ENCODE measurements at places on chromosomes 5 and 9.

- DNase-seq = no peak
Observed at GRCh38 chr9:27400334-27400880, 103.5 kb upstream of the EQTN start.

- no peak for DNase-seq
Observed at GRCh38 chr5:130141659-130142320, 237.5 kb downstream of the CHSY3 start.

DNA sequence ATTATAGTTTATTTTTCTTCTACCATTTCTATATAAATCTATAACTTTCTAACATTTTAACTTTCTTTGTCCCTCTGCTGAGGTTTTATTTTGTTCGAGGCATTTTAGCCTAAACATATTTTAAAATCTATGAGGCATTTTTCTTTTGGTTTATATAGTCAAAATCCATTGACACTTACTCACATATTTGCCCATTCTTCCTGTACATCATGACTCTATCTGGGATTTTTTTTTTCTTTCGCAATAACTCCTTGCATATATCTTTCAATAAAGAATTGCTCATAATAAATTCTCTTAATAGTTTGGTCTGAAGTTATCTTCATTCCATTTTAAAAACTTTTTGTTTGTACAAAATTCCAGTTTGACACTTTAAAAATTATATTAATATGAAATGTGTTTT lies 632.3 kb downstream of the TLE4 start:
- no peak for DNase-seq

- DNase-seq = no peak
Observed at GRCh38 chr5:102959055-102959454, 160.9 kb downstream of the GIN1 start.

GRCh38 chr9:132644251-132644650 lies 25.5 kb downstream of the DDX31 start:
- no peak for DNase-seq

GRCh38 chr9:130423272-130423671 lies 21.5 kb upstream of the ASS1 start:
- DNase-seq = no peak

GRCh38 chr5:32331217-32331934 lies 18.6 kb upstream of the MTMR12 start:
- peak; percentile 86 for DNase-seq

DNA sequence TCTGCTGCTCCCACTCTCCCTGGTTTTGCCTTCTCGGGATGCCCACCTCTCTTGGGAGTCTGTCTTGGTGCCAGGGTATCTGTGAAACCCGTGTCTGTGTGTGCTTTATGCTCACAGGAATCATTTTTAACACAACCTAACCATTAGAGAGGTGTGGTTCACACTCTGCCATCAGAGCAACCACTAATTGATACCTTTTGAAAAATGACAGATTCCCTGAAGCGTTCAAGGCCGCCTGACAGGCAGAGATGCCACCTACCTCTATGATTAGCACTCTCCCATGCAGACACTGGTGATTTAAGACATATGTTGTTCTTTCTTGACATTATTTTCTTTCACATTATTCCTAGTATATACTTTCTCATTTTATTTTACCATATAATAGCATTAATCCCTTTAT lies 207.3 kb upstream of the SGCD start:
- DNase-seq = no peak

DNA sequence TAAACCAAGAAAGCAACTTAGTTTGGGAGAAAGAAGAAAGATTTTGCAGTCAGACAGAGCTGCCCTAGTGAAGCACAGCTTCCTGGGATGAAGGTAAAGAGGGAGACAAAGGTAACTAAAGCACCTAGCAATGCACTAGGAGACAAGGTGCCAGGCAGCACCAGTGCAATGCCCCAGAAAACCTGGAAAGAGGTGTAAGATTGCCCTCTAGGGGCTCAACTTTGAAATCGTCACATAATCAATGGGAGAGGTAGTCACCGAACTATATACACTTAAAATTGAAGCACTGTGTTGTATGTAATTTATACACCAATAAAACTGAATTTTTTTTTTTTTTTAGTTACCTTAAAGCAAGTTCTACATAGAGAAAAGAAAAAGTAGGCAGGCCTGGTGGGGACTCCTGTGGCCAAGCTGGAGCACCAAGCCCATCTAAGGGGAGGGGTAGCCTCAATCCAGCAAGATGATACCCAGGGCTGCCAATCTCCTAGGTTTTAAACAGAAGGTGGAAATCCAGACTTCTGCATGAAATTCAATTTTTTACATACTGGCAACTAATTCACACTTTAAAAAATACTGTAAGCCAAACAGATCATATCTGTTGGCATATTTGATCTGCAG lies 48.2 kb downstream of the CDK5RAP2 start:
- DNase-seq = no peak

DNA sequence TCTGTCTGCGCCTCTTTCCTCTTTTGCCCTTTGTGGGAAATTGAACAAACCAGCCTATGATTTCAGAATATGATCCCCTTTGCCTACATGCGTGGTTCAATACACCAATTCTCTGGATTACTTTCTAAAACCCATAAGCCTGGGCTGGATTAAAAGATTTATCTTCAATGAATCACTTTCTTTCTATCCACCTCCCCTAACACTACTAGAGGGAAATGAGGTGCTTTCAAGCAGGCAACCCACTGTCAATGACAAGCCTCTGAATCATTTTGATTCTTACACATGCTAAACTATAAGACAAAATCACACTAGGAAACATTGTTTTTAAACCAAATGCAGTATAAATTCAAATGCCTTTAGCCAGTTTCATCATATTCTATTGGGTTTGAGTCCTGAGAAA lies 257.5 kb downstream of the AGTPBP1 start:
- no peak for DNase-seq

- no peak for DNase-seq
Observed at GRCh38 chr9:76638001-76638400, 126.2 kb upstream of the PCA3 start.

DNA sequence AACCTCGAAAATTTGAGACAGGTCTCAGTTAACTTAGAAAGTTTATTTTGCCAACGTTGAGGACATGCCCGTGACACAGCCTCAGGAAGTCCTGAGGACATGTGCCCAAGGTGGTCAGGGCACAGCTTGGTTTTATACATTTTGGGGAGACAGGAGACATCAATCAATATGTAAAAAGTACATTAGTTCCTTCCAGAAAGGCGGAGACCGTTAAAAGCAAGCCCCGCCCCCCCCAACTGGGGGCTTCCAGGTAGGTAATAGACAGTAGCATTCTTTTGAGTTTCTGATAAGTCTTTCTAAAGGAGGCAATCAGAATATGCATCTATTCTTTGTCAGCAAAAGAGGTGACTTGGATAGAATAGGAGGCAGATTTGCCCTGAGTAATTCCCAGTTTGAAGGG lies 599 bp upstream of the MOCS2 start:
- no peak for DNase-seq

GRCh38 chr5:123035918-123036390 lies 571 bp downstream of the PPIC start:
- DNase-seq = no peak

DNA sequence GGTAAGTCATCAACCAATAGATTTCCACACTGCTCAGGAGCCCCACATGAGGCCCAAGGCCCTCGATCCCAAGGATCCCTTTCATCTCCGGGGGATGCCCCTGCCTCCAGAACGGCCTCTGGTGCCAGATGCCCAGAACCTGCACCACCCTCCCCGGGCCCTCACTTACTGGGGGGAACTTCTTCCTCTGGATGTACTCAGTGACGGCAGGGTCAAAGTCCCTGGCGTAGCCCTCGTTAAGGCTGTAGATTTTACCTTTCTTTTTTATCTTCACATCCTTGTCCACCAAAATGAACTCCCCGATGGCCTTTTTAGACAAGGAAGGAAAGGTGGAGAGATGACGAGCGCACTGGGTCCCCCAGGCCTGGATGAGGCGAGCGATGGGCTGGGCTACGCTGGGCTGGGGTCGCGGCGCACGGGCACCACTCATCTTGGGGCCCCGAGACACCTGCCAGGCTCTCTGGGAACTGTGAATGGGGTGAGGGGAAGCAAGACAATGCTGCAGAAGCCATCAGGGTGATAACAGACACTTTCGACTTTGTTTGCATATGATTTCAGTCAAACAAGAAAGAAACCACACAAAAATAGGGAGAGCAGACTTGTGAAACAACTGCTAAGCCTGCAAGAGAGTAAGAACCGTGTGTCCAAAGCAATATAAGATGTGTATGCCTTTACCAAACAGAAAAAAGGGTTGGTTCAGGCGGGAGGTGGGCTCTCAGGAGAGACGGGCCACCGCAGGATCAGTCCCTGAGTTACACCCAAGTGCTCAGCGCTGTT lies 13.2 kb upstream of the FBP2 start:
- no peak for DNase-seq

GRCh38 chr5:176446884-176447590 lies 1.1 kb upstream of the FAF2 start:
- DNase-seq = no peak

DNA sequence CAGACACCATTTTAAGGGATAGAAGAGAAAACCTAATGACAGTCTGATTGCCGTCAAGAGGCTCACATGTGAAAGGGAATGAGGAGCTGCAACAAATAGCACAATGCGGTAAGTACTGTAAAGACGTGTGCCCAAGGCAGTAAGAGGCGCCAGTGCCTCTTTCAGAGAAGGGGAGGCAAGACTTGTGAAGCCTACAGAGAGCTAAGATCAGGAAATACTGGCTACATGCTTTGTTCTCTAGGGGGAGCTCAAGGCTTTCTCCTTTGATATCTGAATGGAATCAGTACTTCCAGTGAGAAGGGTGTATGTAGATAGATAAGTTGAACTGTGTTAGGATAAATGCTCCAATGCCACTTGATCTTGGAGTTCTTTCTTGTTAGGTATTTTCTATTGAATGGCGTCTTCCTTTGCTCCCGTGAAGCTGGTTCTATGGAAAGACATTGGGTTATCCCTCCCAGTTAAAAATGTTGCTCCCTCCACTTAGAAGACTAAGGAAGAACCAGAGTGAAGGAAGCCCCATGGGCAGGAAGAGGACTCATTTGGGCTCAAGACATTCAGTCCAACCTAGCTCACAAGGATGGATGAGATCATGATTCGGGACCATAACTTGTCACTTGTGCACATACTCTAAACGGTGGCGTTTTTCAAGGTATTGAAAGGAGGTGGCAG lies 23.5 kb upstream of the ALDOB start:
- no peak for DNase-seq

- DNase-seq = no peak
Observed at GRCh38 chr9:74379718-74380117, 117.4 kb upstream of the RORB start.

DNA sequence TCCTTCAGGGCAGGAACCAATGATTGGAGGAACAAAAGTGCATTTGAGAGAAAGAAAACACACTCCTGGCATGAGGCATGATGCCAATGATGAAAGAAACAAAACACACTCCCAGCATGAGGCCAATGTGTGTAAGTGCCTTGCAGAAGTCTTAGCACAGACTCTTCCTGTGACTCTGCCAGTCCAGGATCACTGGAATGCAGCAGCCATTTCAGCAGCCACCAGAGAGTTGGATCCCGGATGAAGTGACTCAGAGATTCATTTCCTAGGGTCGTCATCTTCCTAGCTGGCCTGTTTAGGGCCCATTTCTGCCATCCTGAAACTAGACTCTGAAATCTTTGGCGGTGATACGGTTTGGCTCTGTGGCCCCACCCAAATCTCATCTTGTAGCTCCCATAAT lies 212.5 kb downstream of the CFAP90 start:
- peak; percentile 34 for DNase-seq

DNA sequence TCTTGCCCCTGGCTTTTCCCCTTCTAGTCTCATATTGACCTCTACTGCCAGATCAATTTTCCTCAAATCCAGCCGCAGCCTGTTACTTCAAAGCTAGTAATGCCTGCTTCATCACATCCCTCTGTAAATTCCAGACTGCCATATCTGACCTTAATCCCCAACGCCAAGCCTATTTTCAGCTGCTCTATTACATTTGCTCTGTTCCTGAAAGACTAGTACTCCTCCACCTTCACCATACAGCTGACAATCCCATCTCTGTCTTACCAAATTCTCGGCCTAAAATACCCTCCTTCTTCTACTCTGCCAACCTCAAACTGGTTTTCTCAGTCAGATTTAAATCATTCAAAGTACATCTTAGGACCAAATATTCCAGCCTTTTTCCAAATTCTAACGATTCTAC lies 420.2 kb downstream of the RAB3C start:
- DNase-seq = no peak

- no peak for DNase-seq
Observed at GRCh38 chr5:136279314-136279713, 86.0 kb downstream of the TRPC7 start.

- no peak for DNase-seq
Observed at GRCh38 chr5:88672644-88673252, 210.2 kb downstream of the MEF2C start.

All from esophagus muscularis mucosa (tissue), 4 donors.